SW480 (cell line): ENCODE measurements at places on chromosomes 3 and 15.

DNA sequence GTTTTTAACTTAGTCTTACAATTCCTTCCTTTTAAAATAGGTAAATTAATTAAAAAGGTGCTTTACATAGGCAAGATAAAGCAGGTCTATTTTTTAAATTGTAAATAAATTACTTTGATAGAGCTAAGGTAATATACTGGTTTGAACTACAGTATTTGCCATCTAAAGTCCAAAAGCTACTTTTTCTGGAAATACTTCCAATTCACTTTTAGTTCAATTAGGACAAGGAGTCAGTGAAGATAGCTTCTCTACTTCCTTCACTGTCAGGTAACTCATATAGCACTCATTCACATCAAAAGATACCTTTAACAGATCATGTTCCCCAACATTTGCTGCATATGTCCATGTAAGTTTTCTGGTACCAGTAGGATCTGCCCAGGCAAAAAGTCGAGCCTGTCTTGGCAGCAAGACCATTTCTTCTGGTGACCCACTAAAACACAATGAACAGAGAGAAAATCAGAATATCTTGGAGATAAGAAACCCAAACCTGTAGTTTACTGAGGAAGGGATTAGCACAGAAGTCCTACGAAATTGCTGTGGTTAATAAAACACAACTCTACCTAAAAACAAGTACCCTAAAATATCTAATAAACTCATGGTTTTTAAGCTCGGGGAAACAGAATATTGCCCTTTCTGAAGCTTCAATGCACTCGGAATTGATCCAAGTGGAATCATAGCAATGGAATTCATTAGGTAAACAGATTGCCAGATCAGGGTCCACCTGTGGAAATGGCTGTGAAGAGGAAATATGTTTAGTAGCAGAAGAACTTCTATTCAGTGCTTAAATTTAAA, 153.1 kb downstream of the VPS13C start:
- no peak for DNase-seq

DNA sequence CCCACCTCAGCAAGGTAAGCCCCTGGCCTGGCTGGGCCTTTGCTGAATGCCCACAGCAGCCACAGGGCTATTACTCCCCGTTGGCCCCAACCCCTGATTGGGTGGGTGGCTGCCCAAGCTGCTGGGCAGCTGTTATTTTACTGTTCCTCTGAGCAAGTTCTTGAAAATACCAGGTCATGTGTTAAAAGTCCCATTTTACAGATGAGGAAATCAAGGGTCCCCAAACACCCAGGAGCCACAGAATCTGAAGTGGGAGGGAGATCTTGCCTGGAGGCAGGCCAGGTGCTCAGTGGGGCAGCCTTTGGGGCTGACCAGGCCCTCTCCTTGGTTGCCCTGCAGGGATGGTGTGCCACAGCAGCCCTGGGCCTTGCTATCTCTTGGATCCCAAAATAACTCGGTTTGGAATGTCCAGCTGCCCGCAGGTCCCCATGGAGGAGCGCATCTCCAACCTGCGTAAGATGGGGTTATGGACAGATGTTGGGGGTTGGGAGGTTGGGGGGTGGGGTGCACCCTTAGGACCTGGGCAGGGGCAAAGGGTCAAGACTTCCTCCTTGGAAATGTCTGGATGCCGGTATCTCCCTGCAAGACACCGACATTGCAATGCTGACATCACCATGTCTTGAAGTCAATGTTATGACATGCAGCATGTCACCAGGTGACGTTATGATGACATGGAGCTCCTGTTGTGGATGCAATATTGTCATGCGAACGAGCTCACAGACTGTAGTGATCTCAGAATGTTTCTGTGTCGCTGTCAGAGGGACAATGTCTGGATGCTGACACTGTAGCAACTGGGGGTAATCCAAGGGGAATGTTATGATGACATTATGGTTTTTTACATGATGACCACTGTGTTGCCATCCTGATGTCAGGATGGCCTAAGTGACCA, 13.3 kb upstream of the CSPG4 start:
- no peak for DNase-seq

DNA sequence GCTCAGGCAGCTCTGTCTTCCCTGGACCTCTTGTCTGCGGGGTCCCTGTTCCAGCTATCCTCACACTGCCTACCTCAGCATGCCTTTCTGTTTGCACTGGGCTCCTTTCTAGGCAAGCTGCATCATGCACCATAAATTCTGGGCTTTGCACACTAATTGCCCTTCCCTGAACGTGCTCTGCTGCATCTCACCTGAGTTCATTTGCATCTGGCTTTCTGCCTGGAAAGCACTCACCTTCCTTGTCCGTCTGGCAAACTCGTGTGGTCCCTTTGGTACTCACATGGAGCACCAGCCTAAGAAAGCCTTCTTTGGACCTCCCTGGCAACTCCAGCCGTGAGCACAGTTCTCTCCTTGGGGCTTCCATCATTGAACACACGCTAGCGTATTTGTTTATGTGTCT, 365.6 kb downstream of the SV2B start:
- DNase-seq: no peak

DNA sequence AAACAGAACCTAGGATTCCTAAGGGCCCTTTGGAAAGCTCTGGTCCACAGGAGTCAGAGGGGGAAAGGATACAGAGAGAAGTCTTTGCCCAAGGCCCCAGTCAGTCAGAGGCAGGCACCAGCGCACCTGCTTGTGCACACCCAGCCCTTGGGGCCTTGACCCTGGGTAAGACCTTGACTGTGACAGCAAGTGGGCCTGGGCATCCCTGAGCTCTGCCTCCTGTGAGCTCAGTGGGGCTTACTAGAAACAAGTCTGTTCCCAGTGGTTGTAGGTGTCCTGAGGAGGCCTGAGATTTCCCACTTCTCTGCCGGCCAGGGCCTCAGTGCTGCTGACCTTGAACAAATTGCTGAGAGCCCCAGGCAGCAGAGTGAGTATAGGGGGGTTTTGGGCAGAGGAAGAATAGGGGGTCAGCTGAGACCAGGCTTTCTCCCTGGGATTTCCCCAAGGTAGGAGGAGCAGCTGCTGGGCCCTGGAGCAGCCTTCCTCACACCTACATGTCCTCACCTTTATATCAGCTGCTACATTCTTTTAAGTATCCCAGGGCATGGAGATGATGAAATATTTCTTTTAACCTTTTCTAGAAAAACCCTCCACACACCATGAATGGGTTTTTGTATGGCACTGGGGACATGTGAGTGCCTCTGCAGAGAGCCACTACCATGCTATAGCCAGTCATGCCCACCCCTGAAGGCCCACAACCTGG, 9.7 kb upstream of the DAG1 start:
- no peak for DNase-seq

- DNase-seq: peak; percentile 67
These were observed 161.2 kb downstream of the ALCAM start for GRCh38 chr3:105527949-105528348.

DNA sequence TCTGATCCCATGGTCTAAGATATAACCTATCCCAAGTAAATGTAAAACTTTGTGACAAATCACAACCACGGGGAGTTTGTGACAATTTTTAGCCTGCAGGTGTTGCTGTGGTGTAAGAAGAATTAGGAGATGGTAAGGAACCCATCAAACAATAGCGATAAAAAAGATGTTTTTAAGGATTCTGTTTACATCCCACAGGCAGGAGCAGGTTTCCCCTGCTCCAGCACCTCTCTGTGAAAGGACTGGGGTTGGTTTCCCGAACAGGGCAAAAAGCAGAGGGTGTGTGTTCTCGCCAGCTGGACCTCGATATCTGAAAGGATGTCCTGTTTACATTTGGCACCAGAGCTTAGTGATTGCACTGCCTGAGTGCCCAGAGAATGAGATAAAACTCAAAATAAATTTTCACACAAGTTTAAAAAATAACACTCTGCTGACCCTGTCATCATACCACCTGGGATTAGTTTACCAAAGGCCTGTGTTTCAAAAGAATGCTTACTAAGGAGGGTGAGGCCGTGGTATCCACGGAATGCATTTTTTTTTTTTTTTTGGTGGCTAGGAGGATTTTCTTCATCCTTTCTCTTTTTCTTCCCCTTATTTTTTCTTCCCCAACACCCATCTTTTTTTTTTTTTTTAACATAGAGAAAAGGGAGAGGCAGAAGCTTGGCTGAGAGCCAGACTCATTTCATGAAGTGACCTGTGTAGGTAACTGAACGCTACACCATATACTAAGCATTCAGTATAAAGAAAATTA, 151.8 kb upstream of the DPH6 start:
- DNase-seq: no peak

GRCh38 chr3:134364061-134364935, 9.9 kb downstream of the AMOTL2 start:
- DNase-seq: peak; percentile 92

GRCh38 chr3:15262021-15262420, 56.0 kb downstream of the CAPN7 start:
- no peak for DNase-seq

DNA sequence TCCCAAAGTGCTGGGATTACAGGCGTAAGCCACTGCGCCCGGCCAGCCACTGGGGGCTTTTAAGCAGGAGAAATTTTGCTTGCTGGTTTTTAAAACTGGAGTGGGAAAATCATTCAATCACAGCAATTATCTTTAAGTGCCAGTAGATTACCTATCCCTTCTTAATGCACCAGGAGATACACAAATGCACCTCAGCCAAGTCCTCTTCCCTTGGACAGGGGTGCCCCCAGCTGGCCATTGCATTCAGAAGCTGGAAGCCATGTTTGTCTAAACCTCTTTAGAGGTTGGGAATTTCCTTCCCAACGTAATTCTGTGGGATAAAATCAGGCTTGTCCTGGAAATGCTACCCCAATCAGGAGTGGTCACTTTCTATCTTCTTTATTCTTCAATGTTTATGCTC, 26.6 kb downstream of the MIX23 start:
- DNase-seq: peak; percentile 46

DNA sequence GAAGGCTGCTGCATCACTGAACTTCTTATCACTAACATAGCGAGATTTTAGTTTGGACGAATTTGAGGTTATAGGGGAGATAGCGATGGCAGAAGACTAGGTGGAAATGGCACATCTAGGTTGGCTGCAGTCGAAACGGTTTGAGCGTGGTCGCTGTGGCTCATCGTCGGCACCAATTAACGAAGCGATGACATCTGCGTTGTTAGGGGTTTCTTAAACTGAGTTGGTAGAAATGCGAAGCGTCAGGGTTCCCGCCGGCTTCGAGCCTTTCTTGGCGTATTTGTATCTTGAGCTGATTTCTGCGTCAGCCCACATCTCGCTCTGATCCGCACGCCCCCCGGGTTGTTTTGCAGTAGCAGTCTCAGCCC, 319 bp downstream of the LNP1 start:
- peak; percentile 48 for DNase-seq

DNA sequence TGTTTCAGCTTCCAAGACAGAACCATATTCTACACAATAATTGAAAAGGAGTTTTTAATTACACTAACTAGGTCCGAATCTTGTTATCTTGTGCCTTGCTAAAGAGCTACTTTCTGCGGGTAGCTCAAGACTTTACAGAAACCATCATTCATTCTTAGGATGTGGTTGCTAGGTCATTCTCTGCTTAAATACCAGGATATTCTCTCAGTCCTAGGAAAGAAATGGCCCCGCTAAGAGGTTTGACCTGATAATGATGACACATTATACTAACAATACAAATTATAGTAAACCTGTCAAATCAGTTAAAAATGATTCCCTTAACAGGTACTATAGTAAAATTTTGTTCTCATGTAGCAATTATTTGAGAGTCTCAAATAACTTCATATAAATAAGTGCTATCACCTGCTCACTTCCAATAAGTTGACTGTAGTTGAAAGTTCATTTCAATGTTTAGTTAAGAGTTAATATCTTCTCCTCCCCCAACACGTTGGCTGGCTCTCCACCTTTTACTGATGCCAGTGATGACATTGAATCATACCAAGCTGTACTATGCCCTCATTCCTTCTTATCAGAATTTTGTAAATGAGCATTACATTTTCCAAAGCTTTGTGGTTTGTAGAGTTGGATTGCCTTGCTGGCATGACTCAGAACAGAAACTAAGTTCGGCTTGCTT, 3.6 kb upstream of the C3orf85 start:
- DNase-seq: peak; percentile 2

DNA sequence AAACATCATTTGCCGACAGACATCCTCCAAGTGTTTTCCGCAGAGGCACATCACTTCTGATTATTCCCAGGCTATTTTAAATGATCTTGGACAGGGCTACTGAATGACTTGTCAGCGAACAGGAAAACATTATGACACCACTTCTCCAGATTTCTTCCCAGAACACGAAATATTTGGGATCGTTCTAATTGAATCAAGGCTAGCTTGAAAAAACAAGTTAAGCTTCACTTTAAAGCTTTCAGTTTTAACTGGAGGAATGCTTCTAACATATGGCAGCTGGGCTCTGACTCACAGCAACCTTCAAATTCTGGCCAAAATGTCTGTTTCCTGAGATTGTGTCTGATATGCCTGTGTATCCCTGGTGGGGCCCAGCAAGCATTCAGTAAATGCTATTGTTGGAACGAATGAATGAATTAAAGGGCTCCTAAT, 127.0 kb upstream of the ICE2 start:
- DNase-seq: no peak

DNA sequence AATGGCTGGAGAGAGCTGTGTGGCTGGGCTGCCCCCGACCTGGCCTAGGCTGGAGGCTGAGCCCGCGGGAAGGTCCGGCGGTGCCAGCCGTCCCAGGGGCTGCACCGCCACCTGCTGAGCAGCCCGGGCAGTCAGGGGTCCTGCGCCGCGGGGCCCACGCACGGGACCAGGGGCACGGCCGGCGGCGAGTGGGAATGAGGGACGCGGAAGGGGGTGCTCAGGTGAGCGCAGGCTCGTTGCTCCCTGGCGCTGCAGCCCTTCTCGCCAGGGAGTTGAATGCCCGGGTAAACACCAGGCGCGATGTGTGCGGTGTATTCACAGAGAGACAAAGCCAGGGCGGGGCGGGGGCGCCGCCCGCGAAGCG, 666 bp upstream of the SEMA3F start:
- peak; percentile 53 for DNase-seq

GRCh38 chr3:186108106-186108940, 566 bp downstream of the ETV5 start:
- peak; percentile 67 for DNase-seq

GRCh38 chr3:118782755-118783202, 251.9 kb downstream of the IGSF11 start:
- DNase-seq: no peak

- no peak for DNase-seq
These were observed 673 bp upstream of the HCLS1 start for GRCh38 chr3:121661376-121661775.

DNA sequence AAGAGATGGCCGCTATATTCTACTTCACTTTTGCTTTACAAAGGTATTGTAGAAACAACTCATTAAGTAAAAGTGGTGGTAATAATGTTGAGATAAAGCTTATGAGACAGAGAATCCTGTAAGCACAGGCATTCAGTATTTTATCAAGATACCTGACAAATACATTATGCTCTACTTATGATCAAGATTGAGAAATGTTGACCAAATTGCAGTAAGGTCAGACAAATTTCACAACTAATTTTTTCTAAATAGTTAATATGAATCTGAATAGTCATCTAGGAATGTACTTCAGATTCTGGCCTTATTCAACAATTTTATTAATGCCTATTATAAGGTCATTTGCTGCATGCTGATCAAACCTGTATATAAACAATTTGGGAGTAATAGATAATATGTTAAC, 95.1 kb upstream of the MBNL1 start:
- DNase-seq: no peak
